Ovary (tissue), 10 donors: ENCODE measurements at places on chromosomes 4 and X. TPM values are rescaled to one million over a fixed set of nuclear protein-coding genes. Genes with fewer than 3 reads are reported as not detected.

PRRG1 gene
- 11.1 TPM for total RNA-seq

DNA sequence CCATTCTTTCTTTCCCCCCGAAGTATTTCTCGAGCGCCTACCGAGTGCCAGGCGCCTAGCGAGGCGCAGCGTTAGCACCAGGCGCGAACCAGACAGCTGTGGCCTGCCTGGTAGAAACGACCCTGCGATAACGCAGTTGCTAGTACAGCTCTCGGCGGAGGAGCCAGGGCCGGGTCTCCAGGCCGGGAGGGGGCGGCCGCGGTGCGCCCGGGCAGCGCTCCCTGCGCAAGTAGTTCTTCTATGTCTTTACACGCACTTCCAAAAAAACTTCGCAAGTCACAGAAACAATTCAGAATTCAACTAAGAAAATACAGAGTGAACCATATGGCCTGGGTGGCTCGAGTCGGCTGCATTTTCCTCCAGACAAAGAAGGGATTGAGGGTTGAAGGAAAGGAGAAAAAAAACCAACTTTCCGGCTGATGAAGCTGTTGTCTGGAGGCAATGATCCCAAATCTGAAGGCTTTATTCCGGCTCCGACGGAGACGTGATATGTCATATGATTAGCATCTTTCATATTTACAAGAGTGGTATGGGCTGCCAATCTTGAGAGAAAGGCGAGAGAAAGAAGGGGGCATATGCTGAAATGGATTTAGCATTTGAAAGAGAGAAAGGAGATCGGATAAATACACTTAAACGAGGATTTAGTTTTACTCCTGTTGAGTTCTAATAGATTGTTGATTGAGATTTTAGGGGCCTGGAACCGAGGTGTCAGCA is 7.2 kb upstream of the NEUROG2 start:
- no peak overlapping the region for H3K27ac ChIP-seq
- DNase-seq = no peak
- H3K4me1 ChIP-seq = peaks cover 2% of the 10 kb centered on the region
- H3K27me3 ChIP-seq = peaks cover 6% of the 10 kb centered on the region

GRCh38 chr4:16278178-16278577 is 51.9 kb upstream of the TAPT1 start:
- H3K27ac ChIP-seq = no peak overlapping the region
- no peak overlapping the region for H3K4me3 ChIP-seq
- no peaks in the 10 kb centered on the region for H3K27me3 ChIP-seq

DNA sequence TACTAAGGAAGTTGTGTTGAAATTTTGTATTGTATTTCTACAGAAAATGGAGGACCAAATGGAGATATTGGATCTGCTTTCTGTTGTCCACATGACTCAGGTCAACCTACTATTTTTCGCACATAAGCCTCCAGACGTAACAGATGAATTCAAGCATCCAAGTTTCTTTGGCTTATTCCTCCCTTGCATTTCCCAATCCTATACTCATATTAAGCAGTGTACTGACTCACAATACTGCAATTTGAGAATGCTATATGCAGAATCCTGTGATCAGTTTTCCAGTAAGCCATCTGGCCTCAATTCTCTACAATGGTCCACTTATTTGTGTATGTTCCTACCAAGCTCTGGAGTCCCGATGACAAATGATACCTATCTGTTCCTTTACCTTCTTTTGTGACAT is 75.7 kb downstream of the ASB9 start:
- no peaks in the 10 kb centered on the region for H3K27me3 ChIP-seq
- DNase-seq = no peak
- no peak overlapping the region for H3K4me3 ChIP-seq
- H3K4me1 ChIP-seq = no peaks in the 10 kb centered on the region
- no peaks in the 10 kb centered on the region for H3K36me3 ChIP-seq
- H3K27ac ChIP-seq = no peak overlapping the region

FAM9C gene
- total RNA-seq = not detected

- H3K36me3 ChIP-seq = no peaks in the 10 kb centered on the region
- no peak for DNase-seq
- H3K4me3 ChIP-seq = no peak overlapping the region
- no peak overlapping the region for H3K27ac ChIP-seq
Measured at GRCh38 chr4:176309046-176309445, 10.7 kb upstream of the SPCS3 start.

GRCh38 chr4:11397819-11398610 is 30.7 kb downstream of the HS3ST1 start:
- no peak overlapping the region for H3K27ac ChIP-seq
- H3K27me3 ChIP-seq = no peaks in the 10 kb centered on the region
- peaks cover 3% of the 10 kb centered on the region for H3K36me3 ChIP-seq
- no peak overlapping the region for H3K4me3 ChIP-seq
- DNase-seq = no peak

DNA sequence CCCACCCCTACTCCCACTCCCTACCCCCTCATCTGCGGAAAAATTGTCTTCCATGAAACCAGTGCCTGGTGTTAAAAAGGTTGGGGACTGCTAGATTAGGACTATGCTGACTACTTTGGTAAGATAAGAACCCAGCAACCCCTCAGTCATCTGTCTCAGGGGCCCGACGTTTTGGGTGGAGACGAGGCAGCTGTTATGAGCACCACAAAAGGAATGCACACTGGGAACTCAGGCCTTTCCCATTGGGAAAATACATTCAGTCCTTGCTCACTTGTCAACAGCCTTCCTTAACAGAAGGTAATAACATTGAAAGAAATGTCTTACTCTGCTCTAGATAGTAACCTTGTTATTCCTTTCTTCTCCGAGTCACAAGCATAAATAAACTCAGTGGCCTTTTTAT is 310.8 kb downstream of the AFF2 start:
- no peaks in the 10 kb centered on the region for H3K27me3 ChIP-seq
- no peak overlapping the region for H3K4me3 ChIP-seq
- no peak overlapping the region for H3K27ac ChIP-seq
- DNase-seq = no peak
- no peaks in the 10 kb centered on the region for H3K36me3 ChIP-seq
- H3K4me1 ChIP-seq = no peaks in the 10 kb centered on the region

C4orf50 gene
- total RNA-seq = 0.12 TPM

DNA sequence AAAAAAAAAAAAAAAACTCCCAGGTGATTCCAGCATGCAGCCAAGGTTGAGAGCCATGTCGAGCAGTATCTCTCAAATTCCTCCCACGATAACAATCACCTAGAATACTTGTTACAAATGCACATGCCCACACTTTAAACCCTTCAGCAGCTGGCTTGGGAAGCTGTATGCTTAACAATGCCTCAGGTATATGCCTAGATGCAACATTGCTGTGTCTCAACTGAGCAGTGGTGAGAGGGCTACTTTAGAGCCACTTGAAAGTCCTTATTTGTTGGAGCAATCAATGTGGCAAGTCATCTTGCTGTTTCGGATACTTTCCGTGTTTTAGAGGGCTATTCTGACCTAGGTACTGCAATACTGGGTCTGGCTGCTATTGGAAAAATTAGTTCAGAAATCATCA is 487.4 kb downstream of the INPP4B start:
- no peak for DNase-seq
- no peaks in the 10 kb centered on the region for H3K27me3 ChIP-seq
- no peak overlapping the region for H3K27ac ChIP-seq
- H3K4me1 ChIP-seq = no peaks in the 10 kb centered on the region

SH3TC1 gene
- total RNA-seq = 19.3 TPM

DNA sequence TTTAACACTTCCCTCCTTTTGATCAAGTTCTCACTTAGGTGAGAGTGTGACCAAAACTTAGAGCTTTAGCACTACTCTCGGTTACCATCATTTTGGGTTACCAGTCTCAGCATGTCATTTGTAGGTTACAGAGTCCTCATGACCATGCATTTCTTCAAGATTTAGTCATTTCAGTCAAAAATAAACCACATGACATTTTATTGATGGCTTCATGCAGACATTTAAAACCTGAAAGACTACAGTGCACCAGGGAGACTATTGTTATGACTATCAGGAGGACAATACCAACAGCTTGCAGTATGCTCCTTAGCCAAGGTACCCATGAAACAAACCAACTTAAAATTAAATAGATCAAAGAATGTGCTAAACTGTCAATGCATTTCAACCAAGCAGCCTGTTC is 498.1 kb upstream of the FSTL5 start:
- H3K4me1 ChIP-seq = no peaks in the 10 kb centered on the region
- H3K4me3 ChIP-seq = no peak overlapping the region
- no peak for DNase-seq
- no peaks in the 10 kb centered on the region for H3K27me3 ChIP-seq
- H3K36me3 ChIP-seq = no peaks in the 10 kb centered on the region
- H3K27ac ChIP-seq = no peak overlapping the region

- H3K27ac ChIP-seq = no peak overlapping the region
- H3K27me3 ChIP-seq = no peaks in the 10 kb centered on the region
- H3K4me3 ChIP-seq = peak overlapping the region; percentile 19
- no peak for DNase-seq
Measured at GRCh38 chr4:125368671-125369081, 53.9 kb downstream of the FAT4 start.

- H3K4me3 ChIP-seq = no peak overlapping the region
- no peaks in the 10 kb centered on the region for H3K36me3 ChIP-seq
- DNase-seq = no peak
- H3K27ac ChIP-seq = no peak overlapping the region
- no peaks in the 10 kb centered on the region for H3K27me3 ChIP-seq
- no peaks in the 10 kb centered on the region for H3K4me1 ChIP-seq
Measured at GRCh38 chr4:42172128-42172790, 19.8 kb upstream of the BEND4 start.

DNA sequence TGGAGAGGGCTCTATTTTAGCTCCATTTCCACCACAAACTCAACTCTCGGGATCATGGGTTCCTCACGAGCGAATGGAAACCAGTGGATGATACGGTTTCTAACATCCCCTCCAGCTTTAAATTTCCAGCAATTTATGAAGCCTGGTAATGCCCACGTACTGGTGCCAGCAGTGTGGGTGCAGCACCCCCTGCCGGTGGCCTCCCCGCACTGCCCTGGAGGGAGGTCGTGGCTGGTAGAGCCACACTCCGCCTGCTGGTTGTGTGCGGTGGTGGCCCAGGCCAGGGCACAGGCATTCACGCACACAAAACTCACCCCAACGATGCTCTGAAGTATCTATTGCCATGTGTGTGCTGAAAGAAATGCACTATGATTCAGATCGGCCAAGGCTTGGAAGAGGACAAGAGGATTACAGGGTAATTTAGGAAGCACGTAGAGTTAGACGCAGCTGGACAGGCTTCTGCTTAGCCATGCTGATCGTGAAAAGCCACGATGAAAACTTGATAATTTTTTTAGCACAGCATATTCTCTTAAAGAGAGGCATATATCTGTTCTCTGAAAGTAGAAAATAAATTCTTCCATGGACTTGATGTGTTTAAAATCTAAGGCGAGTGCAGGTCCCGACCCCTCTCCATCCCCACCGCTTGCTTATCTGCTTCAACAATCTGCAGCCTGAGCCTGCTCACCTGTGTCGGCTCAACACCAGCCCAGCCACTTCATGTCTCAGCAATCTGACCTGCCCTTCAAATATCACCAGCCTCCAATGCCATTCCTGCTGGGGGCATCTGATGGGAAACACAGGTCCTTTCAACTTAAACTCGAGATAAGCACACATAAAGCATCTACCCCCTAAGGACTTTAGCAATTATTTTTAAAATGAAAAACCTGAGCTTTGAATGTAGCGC is 59.1 kb downstream of the SCD5 start:
- H3K36me3 ChIP-seq = no peaks in the 10 kb centered on the region
- H3K4me3 ChIP-seq = no peak overlapping the region
- peaks cover 3% of the 10 kb centered on the region for H3K4me1 ChIP-seq
- peak; percentile 68 for DNase-seq
- no peaks in the 10 kb centered on the region for H3K27me3 ChIP-seq
- no peak overlapping the region for H3K27ac ChIP-seq

DNA sequence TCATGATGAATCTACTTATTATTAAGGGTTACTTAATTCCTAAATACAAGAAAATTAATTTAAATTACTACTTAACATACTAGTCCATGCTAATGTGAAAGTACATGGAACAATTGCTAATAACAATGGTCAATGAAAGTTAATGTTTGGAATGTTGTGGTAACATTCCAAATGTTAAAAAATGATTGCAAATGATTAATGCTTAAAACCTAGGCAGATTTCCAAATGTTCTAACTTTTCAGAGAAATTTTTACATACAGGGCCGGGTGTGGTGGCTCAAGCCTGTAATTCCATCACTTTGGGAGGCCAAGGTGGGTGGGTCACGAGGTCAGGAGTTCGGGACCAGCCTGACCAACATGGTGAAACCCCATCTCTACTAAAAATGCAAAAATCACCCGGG is 1851.3 kb upstream of the PCDH7 start:
- H3K4me1 ChIP-seq = no peaks in the 10 kb centered on the region
- no peaks in the 10 kb centered on the region for H3K36me3 ChIP-seq
- DNase-seq = no peak
- no peak overlapping the region for H3K4me3 ChIP-seq

MAGEB1 gene
- not detected for total RNA-seq

XAGE2 gene
- total RNA-seq = not detected

DNA sequence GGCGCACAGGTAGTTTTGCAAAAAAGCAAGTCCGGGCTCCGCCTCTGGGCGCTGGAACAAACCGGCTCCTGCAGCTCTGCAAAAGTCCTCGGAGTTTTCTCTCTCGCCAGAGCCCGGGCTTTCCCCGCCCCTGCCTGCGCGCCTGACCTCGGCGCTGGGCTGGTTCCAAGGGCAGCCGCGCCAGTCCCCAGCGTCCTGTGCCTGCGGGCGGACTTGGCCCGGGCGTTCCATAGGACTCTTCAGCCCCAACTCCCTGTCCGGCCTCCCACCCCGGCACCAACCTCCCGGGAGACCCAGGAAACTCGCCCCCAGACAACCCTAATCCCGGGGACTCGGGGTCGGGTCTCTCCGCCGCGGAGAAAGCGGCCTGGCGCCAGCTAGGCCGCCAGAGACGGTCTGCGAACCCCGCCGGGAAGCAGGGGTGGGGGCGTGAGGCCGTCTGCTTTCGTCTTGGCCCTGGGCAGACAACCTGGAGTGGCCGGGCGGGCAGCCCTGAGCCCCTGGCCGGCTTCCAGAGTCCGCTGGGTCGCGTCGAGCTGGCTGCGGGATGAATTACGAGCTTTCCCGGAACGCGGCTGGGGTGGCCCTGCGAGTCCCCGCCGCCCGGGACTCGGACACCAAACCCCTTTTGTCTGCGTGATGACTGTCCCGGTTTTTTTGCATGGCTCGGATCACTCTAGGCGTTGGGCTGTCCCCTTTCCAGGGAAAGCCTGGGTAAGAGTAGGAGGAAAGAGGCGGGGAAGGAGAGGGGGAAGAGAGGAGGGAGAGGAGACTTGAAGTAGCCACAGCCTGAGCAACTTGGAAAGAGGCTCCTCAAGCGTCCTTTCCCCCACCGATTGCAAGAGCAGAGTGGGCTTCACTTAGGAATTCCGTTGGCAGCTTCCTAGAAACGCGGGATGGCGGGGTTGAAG is 916 bp downstream of the MXRA5 start:
- no peaks in the 10 kb centered on the region for H3K36me3 ChIP-seq
- no peaks in the 10 kb centered on the region for H3K27me3 ChIP-seq
- H3K4me3 ChIP-seq = peak overlapping the region; percentile 23
- DNase-seq = peak; percentile 37
- no peaks in the 10 kb centered on the region for H3K4me1 ChIP-seq
